ENCODE measurements at places on chromosomes 12 and 14.

GRCh38 chr12:59382282-59383078 is 213.3 kb upstream of the SLC16A7 start:
- DNase-seq: no peak

- no peak for DNase-seq
These were observed 120.0 kb downstream of the DNAI7 start for GRCh38 chr12:25074954-25075353.

DNA sequence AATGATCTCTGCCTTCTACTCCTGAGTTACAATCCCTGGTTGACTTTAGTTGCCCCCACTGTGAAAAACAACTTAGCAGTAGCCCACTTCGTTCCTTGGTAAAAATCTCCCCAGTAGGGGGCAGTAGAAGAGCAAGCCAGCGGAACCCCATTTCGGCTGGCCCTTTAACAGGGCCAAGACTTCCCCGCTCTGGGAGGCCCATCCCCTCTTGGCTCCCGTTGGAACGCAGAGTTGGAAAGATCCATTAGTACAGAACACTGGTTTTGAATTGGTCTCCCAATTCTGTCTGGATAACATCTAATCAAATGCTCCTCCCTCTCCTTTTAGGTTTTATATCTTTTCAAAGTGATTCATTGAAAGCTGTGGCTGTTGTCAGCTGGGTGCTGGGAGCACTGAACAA is 1133.3 kb downstream of the BCL11B start:
- DNase-seq: peak; percentile 72

- no peak for DNase-seq
These were observed 273.6 kb upstream of the BTG1 start for GRCh38 chr12:92419201-92419600.

GRCh38 chr12:14185427-14186192 is 179.9 kb upstream of the ATF7IP start:
- DNase-seq: peak; percentile 76

Measured in iPS-NIHi11 (cell line).